ENCODE measurements at places on chromosomes 6 and 20.

DNA sequence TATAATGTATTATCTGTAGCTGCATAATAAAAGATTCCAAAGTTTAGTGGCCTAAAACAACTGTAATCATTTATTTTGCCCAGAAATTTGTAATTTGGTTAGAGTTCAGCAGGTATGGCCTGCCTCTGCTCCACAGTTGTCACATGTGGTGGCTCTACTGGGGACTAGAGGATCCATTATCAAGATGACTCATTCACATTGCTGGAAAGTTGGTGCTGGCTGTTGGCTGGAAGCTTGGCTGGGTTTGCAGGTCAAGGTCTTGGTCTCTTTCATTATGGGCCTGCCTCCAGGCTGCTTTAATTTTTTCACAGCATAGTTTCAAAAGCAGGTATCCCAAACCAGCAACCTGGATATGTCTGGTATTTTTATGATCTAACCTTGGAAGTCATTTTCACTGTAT is 17.6 kb downstream of the TRDN start:
- no peak for DNase-seq

GRCh38 chr6:8627085-8627861 is 191.9 kb upstream of the SLC35B3 start:
- no peak for DNase-seq

DNA sequence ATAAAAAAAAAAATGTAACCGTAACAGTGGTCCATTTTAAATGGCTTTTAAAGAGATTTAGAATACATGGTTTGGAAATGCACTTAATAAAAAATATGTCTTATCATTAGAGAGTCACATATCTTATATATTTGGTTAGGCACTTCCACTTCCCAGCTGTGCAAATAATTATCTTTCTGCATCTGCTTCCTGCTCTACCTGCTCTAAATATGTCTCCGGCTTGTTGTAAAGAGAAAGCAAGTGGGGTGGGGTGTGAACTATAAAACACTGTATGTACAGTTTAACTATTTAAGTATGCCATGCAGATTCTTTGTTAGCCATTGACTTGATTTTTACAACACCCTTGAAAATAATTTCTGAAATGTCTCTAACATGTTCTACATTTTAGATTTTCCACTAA is 106.3 kb downstream of the NKAIN2 start:
- DNase-seq: no peak

DNA sequence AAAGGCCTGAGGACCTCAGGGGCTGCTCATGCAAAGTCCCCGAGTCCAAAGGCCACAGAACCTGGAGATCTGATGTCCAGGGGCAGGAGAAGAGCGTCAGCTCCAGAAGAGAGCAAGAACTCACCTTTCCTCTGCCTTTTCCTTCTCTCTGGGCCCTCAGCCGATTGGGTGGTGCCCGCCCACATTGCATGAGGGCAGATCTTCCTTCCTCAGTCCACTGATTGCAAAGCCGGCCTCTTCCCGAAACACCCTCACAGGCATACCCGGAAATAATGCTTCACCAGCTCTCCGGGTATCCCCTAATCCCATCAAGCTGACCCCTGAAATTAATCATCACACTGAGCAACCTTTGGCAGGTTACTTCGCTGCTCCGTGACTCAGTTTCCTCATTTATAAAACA is 33.4 kb downstream of the SPDEF start:
- no peak for DNase-seq

DNA sequence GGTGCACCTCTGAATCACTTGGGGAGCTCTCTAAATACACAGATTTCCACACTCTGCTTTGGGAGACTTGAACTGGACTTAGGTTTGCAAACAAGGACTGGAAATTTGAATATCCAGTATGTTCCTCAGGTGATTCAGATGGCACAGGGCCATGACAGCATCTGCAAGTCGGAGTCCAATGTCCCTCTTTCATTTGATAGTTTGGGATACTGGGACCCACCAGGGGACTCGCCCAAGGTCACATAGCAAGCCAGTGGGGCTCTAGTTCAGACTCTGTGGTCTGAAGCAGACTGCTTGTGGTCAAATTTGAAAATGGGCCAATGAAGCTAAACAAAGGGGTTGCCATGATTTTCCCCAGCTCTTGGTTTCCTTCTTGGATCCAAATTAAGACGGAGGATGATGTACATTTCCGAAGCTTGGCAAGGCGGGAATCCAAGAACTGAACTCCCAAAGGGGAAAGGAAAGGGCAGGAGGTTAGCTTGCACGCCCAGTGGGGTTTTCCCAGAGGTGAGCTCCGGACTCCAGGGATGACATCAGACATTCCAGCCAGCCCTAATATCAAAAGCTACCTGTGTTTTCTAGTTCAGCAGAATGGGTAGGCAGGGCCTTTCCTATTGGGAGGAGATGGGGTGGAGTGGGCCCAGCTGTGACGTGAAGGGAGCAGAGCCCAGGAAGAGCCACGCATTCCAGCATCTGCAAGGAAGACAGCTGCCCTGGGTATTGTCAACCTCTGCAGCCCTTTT is 3.4 kb upstream of the SYS1 start:
- DNase-seq: no peak

GRCh38 chr20:20593447-20594170 is 118.8 kb downstream of the RALGAPA2 start:
- peak; percentile 19 for DNase-seq

DNA sequence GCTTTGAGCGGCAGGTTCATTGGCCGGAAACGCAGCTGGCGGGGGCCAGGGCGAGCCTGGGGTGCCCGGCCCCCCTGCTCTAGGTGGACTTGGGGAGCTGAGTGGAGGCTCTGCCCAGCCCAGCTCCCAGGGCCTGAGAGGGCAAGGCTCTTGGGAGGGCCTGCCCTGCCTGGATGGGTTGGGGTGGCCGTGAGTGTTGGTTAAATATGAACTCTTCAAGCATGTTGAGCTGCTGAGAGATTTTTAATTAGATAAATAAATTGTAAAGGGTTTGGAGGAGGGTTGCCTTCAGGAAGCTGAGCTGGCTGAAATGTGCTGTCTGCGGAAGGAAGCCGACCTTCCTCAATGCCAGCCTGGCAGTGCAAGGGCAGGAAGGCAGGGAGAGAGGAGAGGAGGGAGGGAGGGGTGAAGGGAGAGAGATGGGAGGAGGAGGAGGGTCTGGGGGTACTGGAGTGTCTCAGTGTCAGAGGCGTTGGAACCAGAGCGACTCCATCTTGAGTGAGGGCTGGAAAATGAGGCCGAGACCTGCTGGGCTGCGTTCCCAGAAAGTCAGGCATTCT is 39.4 kb upstream of the PMEPA1 start:
- DNase-seq: no peak

GRCh38 chr6:48917233-48917632 is 545.8 kb downstream of the MMUT start:
- DNase-seq: no peak

DNA sequence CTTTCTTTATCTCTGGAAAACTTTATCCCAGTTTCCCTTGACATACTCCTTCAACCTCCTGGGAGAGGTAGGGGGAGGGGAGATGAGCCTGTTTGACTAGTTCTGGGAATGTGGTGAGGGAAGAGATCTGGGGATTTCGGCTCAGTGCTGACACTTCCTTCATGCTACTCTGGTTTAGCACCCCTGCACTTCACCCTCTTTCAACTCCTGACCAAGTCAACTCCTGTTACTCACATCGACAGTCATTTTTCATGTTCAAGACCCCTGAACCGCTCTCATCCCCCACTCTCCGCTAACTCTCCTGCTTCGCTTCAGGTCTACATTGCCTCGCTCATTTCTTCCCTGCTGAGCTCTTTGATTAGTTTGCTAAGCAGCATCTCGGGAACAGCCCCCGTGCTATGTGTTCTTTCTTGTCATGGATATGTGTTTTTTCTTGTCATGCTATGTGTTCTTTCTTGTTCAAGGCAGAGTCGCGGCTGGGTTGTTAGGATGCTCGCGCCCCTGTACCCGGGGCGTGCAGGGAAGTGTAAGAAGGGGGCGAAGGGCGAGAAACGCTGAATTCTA is 16.6 kb upstream of the TRIM27 start:
- no peak for DNase-seq

- no peak for DNase-seq
Observed at GRCh38 chr6:132830334-132830751, 16.0 kb downstream of the RPS12 start.

- DNase-seq: peak; percentile 32
Observed at GRCh38 chr20:25984933-25985332, 288.3 kb upstream of the ZNF337 start.

DNA sequence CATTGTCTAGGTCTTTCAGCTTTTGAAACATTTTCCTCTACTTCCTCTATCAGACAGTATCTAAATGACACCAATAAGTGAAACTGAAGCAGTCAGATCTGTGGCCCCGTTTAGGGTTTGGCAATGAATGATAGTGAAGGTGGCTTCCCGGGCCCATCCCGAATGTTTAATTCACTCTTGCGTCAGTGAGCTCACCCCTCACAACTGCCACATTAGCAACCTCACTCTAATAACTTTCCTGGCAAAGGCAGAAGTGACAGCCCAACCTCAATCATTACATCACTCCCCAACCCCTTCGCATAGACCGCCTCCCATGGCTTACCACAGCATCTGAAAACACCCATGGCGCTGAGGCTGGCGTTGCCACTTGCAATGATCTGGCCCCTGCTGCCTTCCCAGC is 92.4 kb upstream of the CD83 start:
- no peak for DNase-seq

- DNase-seq: peak; percentile 64
Observed at GRCh38 chr6:107114213-107114925, 946 bp downstream of the BEND3 start.

GRCh38 chr20:54132612-54133433 is 41.0 kb downstream of the CYP24A1 start:
- no peak for DNase-seq

GRCh38 chr6:42901538-42901957 is 14.3 kb upstream of the PTCRA start:
- DNase-seq: peak; percentile 75

DNA sequence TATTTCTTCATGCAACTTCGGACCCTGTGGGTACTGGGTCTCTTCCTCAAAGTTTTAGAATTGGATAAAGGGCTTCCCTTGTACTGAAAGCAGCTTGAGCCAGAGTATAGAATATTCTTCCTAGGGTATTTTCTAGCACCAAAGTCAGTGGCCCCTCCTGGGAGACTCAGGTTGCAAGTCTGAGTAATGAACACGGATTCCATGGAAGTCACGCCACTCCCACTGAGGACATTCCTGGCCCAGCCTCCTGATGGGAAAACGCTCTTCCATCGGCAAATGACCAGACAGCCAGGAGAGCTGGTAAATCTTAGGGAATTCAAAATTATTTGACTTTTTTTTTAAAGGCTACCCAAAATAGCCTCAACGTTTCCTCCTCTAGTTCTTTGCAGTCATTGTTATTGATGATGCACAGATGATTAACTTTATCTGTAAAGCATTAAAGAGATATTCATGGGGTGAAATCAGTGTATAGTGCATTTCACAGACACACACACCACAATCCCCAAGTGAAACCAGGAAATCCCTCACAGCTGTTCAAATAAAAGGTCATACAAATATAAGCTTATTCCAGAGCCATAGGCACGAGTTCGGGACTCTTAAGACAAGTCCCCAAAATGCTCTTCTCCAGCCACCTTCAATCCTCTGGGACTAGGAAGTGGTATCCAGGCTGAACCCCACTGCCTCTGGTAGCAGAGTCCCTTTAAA is 248.8 kb downstream of the SOD2 start:
- no peak for DNase-seq

DNA sequence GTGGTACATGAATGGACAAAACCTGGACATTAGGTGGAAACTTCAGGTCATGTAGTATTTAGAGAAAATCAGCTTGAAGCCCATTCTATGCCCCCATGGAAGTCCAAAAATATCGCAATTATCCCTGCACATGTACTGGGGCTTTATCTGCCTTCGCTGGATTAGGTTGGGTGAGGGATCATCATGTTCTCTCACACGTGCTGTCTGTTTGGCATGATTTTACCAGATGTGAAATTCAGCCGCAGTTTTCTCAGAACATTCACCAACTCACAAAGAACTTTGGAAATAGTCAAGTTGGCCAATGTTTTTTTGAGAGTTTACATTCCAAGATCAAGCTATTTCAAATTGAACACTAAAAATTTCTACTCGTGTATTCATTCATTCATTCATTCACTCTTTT is 459.8 kb upstream of the CITED2 start:
- DNase-seq: no peak

DNA sequence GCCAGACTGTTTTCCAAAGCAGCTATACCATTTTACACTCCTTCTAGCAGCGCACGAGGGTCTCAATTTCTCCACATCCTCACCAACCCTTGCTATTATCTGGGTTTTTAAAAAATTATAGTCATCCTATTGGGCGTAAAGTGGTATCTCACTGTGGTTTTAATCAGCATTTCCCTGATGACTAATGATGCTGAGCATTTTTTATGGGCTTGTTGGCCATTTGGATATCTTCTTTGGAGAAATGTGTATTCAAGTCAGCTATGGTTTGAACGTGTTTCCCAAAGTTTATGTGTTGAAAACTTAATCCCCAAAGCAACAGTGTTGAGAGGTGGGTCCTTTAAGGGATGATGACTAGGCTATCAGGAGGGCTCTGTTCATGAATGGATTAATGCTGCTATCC is 6.7 kb downstream of the MCUR1 start:
- DNase-seq: no peak

- no peak for DNase-seq
Observed at GRCh38 chr20:41540918-41541317, 77.3 kb downstream of the CHD6 start.

GRCh38 chr20:35975576-35976373 is 7.4 kb downstream of the CNBD2 start:
- DNase-seq: no peak

- no peak for DNase-seq
Observed at GRCh38 chr6:65938000-65938399, 231.0 kb upstream of the EYS start.

- DNase-seq: no peak
Observed at GRCh38 chr20:32439132-32439829, 81.2 kb downstream of the ASXL1 start.

- no peak for DNase-seq
Observed at GRCh38 chr6:109894181-109894580, 83.9 kb upstream of the GPR6 start.

- no peak for DNase-seq
Observed at GRCh38 chr6:140571145-140571544, 1196.7 kb upstream of the CITED2 start.

GRCh38 chr20:47397652-47398301 is 41.3 kb upstream of the ZMYND8 start:
- no peak for DNase-seq

DNA sequence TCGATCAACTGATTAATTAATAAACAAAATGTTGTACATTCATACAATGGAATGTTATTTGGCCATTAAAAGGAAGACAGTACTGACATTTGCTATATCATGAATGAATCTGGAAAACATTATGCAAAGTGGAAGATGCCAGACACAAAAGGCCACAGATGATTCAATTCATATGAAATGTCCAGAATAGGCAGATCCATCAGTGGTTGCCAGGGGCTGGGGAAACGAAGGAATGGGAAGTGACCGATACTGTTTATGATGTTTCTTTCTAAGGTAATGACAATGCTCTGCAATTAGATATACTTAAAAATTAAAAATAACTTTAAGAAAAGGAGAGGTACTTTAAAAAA is 37.2 kb downstream of the ELOVL5 start:
- no peak for DNase-seq

DNA sequence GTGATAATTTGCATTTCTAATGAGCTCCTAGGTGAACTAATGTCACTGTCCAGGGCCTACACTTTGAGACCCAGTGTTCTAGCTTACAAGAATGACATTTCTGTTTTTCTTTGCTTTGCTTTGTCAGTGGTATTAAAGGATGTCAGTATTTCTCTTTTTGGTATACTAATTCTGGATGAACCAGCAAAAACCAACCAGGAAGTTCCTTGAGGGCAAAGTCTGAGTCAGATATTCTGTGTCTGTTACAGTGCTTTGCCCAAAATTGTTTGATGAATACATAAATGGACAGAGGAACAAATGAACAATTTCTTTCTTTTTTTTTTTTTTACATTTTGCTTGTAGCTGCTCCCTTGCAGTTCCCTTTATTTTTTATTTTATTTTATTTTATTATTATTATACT is 15.4 kb downstream of the COQ3 start:
- no peak for DNase-seq

Measured in spinal cord (tissue), 10 donors.